ENCODE measurements at places on chromosomes 7 and 10.

DNA sequence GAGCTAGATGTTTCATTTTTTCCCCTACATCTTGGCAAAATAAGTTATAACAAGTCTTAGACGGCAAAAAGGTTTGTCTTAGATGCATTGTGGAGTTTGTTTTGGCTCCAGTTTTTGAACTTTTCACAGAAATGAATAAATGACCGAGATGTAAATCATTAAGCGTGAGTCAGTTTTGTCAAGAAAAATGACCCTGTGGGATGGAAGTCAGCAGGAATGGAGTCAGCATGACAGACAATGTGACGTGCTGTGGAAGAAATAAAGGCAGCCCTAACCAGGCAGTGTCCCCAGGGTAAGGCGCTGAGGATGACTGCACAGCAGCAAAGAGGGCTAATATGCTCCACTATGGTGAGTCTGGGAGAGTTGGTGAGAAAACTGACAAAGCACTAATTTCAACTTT, 163.2 kb downstream of the NOC3L start:
- DNase-seq, result no peak

- no peak for DNase-seq
Observed at GRCh38 chr10:98138031-98138430, 3.6 kb downstream of the R3HCC1L start.

- DNase-seq, result no peak
Observed at GRCh38 chr10:131656009-131656408, 244.8 kb upstream of the PPP2R2D start.

GRCh38 chr7:3559278-3559677, 258.2 kb downstream of the SDK1 start:
- no peak for DNase-seq

- DNase-seq, result no peak
Observed at GRCh38 chr10:123790132-123790885, 101.3 kb downstream of the CPXM2 start.

DNA sequence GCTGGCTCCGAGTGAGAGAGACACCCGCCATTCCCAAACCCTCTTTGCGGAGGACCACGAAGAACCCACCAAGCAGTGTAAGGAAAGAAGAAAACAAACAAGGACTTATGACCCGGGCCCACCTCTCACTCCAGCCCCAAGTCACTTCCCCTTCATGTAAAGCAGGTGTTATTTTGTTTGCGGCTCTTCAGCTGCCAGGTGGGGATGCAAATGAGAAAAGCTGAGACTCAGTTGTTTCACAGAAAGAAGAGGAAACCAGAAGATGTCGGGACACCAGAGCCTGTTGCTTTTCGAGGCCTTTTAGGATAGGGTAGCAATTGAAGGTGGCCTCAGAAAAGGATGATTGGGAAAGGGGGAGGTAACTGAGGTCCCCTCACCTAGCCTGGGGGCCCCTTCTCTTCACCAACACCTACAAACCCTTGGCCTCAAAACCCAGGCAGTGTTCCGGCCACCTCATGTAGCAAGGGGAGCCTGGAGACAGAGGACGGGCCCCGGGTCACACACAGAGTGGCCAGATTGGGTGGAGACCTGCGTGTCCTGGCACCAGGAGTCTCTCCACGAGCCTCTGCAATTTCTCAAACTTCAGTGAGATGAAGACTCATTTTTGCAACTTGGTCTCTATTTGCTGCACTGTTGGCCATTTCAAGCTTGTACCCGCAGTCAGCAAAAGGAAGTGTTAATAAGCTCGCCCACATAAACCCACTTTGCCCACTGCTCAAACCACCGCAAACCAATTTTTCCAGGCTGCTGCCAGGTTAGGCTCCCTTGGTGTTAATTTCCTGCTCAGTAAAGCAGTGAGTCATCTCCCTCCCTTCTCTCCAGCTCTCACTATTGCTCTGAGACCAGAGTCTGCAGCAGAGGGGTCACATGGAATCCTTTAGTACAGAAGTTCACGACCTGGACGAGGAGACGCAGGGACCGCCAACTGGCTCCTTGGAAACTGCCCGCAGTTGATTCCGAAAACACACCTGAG, 45.5 kb downstream of the AOC1 start:
- no peak for DNase-seq

GRCh38 chr10:79229830-79230327, 117.4 kb upstream of the PPIF start:
- no peak for DNase-seq

DNA sequence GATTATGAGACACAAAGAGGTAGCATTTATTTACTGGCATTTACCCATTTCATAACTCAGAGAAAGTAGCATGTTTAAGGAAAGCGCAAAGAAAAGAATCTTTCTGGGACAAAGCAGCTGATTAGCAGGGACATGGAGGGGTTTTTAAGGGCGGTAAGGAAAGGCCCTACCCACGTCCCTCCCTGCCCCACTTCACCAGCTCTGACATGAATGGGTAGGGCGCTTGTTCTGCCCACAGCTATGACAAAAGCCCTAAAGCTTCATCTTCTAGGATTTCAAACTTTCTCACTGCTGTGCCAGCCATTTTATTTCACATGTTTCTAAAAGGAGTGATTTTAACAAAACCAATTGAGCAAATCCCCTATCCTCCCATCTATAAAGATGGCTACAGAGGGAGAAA, 406.9 kb upstream of the KLF6 start:
- no peak for DNase-seq

- DNase-seq, result no peak
Observed at GRCh38 chr7:2824678-2825461, 19.2 kb downstream of the GNA12 start.

- DNase-seq, result no peak
Observed at GRCh38 chr10:111531690-111532089, 454.9 kb downstream of the ADRA2A start.

Data from activated CD4-positive, CD25-positive, alpha-beta regulatory T cell treated with anti-CD3 and anti-CD28 coated beads, Interleukin-2, amount 50 U/mL, for 16 hours (primary cell).